ENCODE measurements at places on chromosomes 1 and 21.

GRCh38 chr1:244062156-244062725 is 11.2 kb downstream of the ZBTB18 start:
- no peak for DNase-seq

DNA sequence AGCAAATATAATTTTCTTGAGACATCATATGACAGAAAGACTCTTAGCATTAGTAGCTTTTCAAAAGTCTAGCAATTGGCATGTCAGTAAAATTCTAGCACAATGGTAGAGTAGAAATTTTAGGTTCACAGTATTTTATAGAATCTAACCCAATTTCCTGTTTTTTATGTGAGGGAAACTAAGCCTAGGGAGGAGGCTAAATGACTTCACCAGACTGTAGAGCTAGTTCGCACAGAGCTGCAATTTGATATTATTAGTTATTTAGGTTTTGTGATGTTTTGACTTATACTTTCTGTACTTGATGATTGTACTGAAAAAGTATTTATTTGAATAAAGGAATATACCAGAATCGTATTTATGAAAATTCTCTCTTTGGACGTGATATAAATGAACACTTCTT is 68.5 kb downstream of the CACHD1 start:
- peak; percentile 69 for DNase-seq

DNA sequence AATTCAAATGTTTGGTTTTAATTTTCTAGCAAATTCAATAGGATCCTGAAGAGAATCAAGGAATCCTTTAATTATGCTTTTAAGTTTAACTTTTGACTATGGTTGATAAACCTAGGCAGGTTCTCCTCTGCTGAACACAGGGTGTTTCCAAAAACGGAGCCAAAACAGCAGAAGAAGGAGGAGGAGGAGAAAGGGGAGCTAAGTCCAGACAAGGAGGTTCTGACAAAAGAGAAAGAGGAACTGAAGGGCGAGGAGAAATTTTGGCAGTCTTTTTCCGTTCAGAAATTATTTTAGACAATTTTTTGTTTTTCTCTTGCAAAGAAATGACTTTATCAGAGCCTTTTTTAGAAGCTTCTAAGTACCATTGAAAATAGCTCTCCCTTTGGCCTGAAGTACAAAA is 33.2 kb upstream of the FNBP1L start:
- peak; percentile 15 for DNase-seq

- no peak for DNase-seq
Observed at GRCh38 chr1:178607718-178608408, 95.0 kb downstream of the TEX35 start.

DNA sequence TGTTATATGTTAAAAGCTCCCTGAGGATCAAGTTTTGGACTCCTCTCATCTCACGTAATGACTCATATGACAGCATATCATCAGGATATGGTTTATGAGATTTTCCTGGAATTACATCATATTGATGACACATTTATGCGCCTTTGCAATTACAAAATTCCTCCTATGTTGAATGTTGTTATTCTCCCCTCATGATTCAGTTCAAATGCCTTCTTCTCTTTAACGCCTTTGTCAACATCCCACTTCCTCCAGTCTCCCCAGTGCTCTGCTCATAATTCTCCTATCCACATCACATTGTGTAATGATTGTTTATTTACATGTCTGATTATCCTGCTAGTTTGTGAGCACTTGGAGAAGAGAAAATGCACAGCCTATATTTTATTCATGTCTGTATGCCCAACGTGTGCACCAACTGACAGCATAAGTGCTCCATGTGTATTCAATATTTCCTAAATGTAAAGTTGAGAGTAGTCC is 80.9 kb upstream of the BACH1 start:
- DNase-seq = peak; percentile 85

DNA sequence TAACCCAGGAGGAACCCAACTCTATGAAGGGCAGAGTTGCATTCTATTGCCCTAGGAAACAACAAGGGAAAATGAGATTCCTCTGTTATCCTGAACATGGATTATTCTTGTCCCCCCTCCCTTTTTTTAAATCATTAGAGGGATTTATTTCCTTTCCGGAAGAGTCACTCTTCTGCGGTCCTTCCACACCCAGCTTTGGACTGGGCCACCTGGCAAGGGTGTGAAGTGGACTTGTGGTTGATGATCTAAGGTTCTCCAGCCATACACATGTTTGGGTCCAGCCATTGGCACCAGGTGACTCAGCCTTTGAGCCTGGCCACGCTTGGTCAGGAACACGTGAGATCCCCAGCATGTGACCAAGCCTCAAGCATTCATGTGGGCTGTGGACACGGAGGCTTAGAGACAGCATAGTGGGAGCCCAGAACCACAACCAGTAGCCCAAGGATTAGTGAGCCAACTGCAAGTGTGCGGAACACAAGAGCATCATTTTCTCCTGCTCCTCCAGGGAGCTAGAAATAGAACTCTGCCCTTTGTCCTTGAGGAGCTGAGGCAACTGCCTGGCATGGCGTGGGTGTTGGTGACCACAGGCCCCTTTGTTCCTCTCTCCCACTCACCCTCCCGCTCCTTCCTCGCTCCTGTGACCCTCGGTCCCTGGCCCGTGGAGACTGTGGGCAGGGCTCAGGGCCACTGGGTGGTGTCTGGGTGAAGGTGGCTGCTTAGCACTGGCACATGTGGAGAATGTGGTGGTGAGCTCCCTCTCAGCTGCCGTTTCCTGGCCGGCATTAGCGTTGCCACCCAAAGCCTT is 50.1 kb downstream of the NENF start:
- DNase-seq = no peak

DNA sequence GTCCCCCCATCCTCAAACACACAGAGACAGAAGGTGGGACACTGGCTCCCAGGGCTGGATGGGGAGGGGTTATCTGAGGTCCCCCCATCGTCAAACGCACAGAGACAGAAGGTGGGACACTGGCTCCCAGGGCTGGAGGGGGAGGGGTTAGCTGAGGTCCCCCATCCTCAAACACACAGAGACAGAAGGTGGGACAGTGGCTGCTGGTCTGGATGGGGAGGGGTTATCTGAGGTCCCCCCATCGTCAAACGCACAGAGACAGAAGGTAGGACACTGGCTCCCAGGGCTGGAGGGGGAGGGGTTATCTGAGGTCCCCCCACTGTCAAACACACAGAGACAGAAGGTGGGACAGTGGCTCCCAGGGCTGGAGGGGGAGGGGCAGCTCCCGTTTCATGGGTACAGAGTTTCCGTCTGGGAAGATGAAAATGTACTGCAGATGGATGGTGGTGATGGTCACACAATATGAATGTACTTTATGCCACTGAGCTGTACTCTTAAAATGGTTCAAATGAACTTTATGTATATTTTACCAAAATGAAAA is 69.2 kb downstream of the SCCPDH start:
- DNase-seq = no peak

GRCh38 chr1:11835441-11836225 is 11.9 kb downstream of the NPPA start:
- no peak for DNase-seq

DNA sequence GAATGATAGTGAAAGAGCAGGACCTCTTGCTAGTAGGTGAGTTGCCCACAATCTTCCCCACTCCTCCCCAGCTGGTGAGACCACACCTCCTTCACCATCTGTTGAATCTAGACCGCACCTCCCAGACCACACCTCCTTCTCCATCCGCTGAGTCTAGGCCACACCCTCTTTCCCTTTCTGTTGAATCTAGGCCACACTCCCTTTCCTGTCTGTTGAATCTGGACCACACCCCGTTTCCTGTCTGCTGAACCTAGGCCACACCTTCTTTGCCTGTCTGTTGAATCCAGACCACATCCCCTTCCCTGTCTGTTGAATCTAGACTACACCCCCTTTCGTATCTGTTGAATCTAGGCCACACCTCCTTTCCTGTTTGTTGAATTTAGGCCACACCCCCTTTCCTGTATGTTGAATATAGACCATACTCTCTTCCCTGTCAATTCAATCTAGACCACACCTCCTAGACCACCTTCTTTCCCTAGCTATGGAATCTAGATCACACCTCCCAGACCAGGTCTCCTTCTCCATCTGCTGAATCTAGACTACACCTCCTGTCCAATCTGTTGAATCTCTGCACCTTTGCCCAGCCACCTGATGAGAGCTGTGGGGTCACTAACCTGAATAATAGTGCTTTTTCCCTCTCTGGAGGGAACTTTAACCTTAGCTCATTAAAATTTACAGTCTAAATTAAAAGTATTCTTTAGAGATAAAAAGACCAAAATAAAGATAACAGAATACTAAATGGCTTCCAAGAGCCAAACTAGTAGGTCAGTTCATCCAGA is 116.3 kb downstream of the DAB1 start:
- DNase-seq = peak; percentile 3

GRCh38 chr1:117094841-117095604 is 26.5 kb downstream of the TRIM45 start:
- DNase-seq = peak; percentile 47
